ENCODE measurements at places on chromosomes 2 and 18.

- no peak for DNase-seq
Measured at GRCh38 chr2:202669841-202670240, 35.1 kb downstream of the FAM117B start.

GRCh38 chr2:227228061-227228667, 63.7 kb downstream of the COL4A3 start:
- no peak for DNase-seq

- no peak for DNase-seq
Measured at GRCh38 chr18:658947-659533, 1.6 kb downstream of the TYMS start.

DNA sequence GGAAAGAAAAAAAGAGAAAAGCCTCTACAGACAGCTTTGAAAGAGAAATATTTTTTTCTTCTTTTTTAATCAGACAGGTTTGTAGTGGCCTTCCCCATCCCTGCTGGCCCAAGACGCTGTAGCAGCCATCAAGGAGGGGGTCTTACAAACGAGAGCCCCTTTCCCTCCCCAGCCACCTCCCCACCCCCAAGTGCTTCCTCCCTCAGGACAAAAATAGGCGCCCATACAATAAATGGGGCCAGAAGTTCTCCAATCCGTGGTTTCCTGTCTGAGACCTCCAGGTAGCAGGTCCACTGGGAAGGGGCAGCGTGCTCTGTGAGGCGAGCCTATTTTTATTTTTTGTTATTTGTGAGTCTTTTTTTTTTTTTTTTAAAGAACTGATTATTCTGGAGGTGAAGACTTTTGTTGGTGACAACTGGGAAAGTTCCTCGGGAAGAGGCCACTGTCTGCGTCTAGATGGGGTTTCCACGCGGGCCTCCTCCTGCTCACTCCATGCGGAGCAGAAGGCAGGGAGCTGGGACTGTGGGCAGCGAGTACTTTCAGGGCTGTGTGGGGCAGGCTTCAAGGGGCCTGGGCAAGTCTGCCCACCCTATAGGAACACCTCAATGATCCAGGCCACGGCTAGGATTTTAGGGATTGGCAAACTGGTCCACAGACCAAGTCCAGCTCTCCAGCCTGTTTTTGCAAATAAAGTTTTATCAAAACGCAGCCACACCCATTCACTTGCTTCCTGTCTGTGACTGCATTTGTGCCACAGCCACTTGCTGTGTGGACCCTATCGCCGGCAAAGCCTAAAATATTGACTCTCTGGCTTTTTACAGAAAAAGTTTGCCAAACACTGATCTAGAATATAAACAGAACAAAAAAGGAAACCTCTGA, 139.6 kb downstream of the CTIF start:
- DNase-seq, result no peak

DNA sequence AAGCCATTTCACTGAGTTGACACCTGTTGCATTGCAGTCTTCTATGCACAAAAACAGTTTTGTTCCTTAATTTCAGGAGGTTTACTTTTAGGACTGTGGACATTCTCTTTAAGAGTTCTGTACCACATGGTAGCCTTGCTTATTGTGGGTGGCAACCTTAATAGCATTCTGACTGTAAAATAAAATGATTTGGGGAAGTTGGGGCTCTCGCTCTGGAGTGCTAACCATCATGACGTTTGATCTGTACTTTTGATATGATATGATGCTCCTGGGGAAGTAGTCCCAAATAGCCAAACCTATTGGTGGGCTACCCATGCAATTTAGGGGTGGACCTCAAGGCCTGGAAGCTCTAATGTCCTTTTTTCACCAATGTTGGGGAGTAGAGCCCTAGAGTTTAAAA, 3.4 kb downstream of the CTLA4 start:
- no peak for DNase-seq

Measured in activated T-cell treated with anti-CD3 and anti-CD28 coated beads, Interleukin-2, amount 50 U/mL, for 1 hour (primary cell).